ENCODE measurements at places on chromosomes 4 and X.

DNA sequence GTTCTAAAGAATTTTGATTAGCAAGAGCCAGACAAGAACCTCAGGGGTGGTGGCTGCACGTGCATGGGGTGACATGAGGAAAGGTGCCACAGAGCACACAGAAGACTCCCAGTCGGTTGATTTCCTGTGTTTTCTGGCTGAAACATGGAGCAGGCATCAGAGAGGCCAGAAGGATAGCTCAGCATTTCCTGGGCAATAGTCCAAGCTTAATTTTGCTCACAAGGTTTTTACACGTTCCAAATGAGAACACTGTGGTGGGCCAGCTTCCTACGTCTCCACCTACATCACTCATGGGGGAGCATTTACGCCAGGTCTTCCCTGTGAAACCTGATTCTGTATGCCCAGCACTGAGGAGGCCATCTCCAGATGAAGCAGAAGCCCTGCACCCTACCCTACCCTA lies 212.5 kb upstream of the CLNK start:
- no peaks in the 10 kb centered on the region for H3K36me3 ChIP-seq
- DNase-seq, result no peak
- H3K27me3 ChIP-seq, result no peaks in the 10 kb centered on the region
- H3K4me3 ChIP-seq, result no peak overlapping the region

- no peak overlapping the region for H3K27ac ChIP-seq
- DNase-seq, result no peak
- H3K27me3 ChIP-seq, result peaks cover 14% of the 10 kb centered on the region
- no peaks in the 10 kb centered on the region for H3K36me3 ChIP-seq
- no peak overlapping the region for H3K4me3 ChIP-seq
Measured at GRCh38 chr4:77104791-77105540, 29.2 kb upstream of the CCNI start.

DNA sequence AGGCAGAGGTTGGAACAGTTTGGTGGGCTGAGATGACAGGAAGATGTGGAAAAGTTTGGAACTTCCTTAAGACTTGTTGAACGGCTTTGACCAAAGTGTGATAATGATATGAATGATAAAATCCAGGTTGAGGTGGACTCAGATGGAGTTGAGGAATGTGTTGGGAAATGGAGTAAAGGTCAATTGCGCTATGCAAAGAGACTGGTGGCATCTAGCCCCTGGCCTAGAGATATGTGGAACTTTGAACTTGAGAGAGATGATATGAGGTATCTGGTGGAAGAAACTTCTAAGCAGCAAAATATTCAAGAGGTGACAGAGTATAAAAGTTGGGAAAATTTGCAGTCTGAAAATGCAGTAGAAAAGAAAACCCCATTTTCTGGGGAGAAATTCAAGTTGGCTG lies 21.4 kb upstream of the UGT2B17 start:
- H3K4me1 ChIP-seq, result no peaks in the 10 kb centered on the region
- no peak overlapping the region for H3K4me3 ChIP-seq
- no peak overlapping the region for H3K27ac ChIP-seq
- no peak for DNase-seq
- H3K27me3 ChIP-seq, result peaks cover 7% of the 10 kb centered on the region
- no peaks in the 10 kb centered on the region for H3K36me3 ChIP-seq

DNA sequence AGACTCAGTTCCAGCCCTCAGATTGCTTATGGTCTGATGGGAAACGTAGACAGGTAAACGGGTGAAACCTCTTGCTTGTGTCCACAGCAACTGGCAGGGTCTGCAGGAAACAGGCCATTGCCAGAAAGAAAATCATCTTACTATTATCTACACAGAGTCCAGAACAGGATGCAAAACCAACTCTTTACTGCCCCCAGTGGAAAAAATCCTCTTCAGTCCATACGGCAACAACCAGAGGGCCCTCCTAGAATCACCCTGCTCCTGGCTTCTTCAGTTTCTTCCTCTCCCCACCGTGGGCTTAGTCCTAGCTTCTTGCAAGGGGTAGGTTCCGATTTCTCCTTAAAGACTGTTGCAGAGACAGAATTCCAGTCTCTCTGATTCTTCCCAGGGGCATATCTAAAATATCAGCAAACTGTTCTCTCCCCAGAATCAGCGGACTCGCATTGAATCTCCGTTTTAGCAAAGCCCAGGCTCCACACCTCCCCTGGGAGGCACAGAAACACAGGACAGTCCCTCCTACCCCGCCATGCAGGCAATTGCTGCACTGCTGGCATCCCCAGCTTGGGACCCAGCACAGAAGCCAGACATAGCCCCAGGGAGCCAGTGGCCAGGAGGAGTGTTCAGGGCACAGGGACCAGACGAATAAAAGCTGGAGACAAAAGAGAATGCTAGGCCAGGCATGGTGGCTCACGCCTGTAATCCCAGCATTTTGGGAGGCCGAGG lies 41.0 kb upstream of the SH3RF1 start:
- no peak for DNase-seq
- H3K4me1 ChIP-seq, result no peaks in the 10 kb centered on the region
- no peaks in the 10 kb centered on the region for H3K36me3 ChIP-seq
- no peak overlapping the region for H3K4me3 ChIP-seq

GRCh38 chr4:26372525-26373172 lies 51.8 kb downstream of the RBPJ start:
- H3K27me3 ChIP-seq, result no peaks in the 10 kb centered on the region
- DNase-seq, result peak; percentile 20
- peak overlapping the region; percentile 67 for H3K4me3 ChIP-seq

- H3K4me3 ChIP-seq, result peak overlapping the region; percentile 68
- H3K27me3 ChIP-seq, result no peaks in the 10 kb centered on the region
- peaks cover 33% of the 10 kb centered on the region for H3K4me1 ChIP-seq
- no peak overlapping the region for H3K27ac ChIP-seq
Measured at GRCh38 chrX:66015900-66016689, 23.8 kb downstream of the VSIG4 start.

- no peaks in the 10 kb centered on the region for H3K36me3 ChIP-seq
- no peak overlapping the region for H3K27ac ChIP-seq
- no peaks in the 10 kb centered on the region for H3K27me3 ChIP-seq
- H3K4me1 ChIP-seq, result no peaks in the 10 kb centered on the region
- no peak overlapping the region for H3K4me3 ChIP-seq
- DNase-seq, result no peak
Measured at GRCh38 chr4:138576684-138577083, 334.5 kb upstream of the SLC7A11 start.

- no peaks in the 10 kb centered on the region for H3K27me3 ChIP-seq
- H3K27ac ChIP-seq, result peak overlapping the region; percentile 99
- peaks cover 76% of the 10 kb centered on the region for H3K4me1 ChIP-seq
Measured at GRCh38 chr4:153488006-153488891, 22.1 kb downstream of the TMEM131L start.

GRCh38 chr4:148730766-148731165 lies 288.6 kb upstream of the NR3C2 start:
- H3K27ac ChIP-seq, result no peak overlapping the region
- DNase-seq, result no peak
- H3K27me3 ChIP-seq, result no peaks in the 10 kb centered on the region
- no peaks in the 10 kb centered on the region for H3K4me1 ChIP-seq

DNA sequence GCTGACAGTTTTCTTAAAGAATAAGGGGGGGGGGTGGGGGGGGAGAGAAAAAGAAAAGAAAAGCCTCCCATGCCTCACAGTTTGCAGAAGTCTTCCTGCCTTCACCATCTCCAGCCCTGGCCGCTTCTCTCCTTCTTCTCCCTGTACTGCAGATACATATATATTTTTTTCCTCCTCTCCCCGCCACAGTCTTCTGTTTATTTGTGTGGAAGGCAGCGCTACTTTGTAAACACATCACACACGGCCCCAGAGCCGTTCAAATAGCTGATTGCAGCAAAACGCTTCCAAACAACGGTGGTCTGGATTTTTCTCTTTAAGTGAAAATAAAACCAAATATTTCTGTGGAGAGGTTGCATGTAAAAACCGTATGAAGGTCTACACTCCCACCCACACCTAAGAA lies 732 bp downstream of the NLGN4X start:
- H3K27me3 ChIP-seq, result peaks cover 19% of the 10 kb centered on the region
- DNase-seq, result no peak
- no peak overlapping the region for H3K4me3 ChIP-seq
- H3K27ac ChIP-seq, result no peak overlapping the region

DNA sequence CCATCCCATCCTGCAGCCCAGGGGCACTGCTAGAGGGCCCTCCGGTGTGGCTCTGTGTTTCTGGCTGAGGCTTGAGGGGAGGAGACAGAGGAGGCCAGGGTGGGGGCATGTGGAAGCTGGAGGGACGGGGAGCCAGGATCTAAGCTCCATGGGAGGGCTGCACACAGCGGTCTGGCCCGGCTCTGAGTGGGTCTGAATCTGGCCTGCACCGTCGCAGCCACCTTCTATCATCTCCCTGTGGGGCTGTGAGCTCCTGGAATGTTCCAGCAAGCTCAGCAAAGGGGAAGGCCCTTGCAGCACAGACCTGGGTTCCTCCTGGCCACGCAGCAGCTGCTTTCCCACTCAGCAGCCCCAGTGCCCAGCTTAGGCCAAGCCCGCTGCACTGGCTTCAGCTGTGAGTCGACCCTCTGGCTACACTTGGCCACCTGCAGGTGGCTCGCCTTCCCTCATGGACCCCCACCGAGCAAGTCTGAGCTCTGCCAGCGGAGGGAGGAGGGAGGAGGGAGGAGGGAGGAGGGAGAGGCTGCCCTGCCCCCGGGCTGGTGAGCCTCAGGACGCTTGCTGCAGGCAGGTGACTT lies 5.3 kb downstream of the NKX1-1 start:
- H3K36me3 ChIP-seq, result peaks cover 3% of the 10 kb centered on the region
- no peak overlapping the region for H3K27ac ChIP-seq
- H3K27me3 ChIP-seq, result peaks cover 26% of the 10 kb centered on the region
- DNase-seq, result no peak
- peaks cover 5% of the 10 kb centered on the region for H3K4me1 ChIP-seq
- H3K4me3 ChIP-seq, result no peak overlapping the region

- H3K27ac ChIP-seq, result no peak overlapping the region
- no peak overlapping the region for H3K4me3 ChIP-seq
- H3K27me3 ChIP-seq, result no peaks in the 10 kb centered on the region
- no peaks in the 10 kb centered on the region for H3K4me1 ChIP-seq
- no peaks in the 10 kb centered on the region for H3K36me3 ChIP-seq
- no peak for DNase-seq
Measured at GRCh38 chr4:27412613-27413012, 552.0 kb downstream of the STIM2 start.

- H3K27me3 ChIP-seq, result no peaks in the 10 kb centered on the region
- no peaks in the 10 kb centered on the region for H3K4me1 ChIP-seq
- DNase-seq, result no peak
- no peak overlapping the region for H3K4me3 ChIP-seq
Measured at GRCh38 chrX:40996886-40997530, 88.2 kb upstream of the USP9X start.

DNA sequence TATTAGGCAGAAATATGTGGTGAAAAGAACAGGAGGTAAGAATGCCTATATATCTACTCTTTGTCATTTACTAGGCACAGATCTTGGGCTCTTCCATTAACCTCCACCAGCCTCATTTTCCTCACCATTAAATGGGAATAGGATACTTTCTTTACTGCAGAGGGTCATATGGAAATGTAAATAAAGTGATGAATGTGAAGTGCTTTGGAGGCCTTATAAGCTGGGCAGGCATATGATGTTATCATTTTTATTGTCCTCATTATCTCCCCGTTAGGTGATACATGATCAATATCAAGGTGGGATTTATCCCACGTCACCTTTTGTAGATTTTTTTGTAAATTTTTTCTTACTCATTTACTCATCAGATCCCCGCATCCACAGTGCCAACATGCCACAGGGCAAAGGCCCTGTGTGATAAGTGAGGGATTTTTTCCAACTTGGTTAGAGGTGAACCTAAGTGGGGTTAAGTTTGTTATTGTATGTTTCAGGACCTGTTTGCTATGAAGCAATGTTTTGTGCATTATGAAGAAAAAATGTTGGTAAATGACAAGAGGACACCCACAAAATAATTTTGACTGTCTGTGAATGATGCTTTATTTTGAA lies 107.8 kb downstream of the SLC4A4 start:
- H3K27me3 ChIP-seq, result peaks cover 32% of the 10 kb centered on the region

GRCh38 chr4:26860922-26861433 lies 337 bp downstream of the STIM2 start:
- peak overlapping the region; percentile 98 for H3K27ac ChIP-seq
- H3K36me3 ChIP-seq, result peaks cover 9% of the 10 kb centered on the region
- peak overlapping the region; percentile 99 for H3K4me3 ChIP-seq
- H3K4me1 ChIP-seq, result peaks cover 58% of the 10 kb centered on the region
- no peaks in the 10 kb centered on the region for H3K27me3 ChIP-seq
- no peak for DNase-seq

DNA sequence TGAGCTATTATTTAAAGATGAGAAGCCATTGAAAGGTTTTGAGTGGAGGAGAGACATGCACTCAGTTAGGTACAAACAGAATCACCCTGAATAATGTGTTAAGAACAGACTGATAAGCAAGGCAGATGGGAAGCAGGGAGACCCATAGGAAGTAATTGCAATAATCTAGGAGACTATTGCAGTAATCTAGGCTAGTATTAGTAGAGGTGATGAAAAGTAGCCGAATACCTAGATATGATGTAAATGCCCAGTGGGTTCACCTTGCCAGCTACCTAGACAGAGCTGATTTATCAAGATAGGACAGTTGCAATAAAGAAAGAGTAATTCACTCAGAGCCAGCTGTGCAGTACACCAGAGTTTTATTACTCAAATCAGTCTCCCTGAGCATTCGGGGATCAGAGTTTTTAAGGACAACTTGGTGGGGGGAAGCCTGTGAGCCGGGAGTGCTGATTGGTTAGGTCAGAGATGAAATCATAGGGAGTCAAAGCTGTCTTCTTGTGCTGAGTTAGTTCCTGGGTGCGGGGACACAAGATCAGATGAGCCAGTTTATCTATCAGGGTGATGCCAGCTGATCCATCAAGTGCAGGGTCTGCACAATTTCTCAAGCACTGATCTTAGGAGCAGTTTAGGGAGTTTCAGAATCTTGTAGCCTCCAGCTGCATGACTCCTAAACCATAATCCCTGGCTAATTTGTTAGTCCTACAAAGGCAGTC lies 427.5 kb downstream of the RPA4 start:
- H3K4me3 ChIP-seq, result no peak overlapping the region
- H3K27ac ChIP-seq, result no peak overlapping the region
- H3K4me1 ChIP-seq, result no peaks in the 10 kb centered on the region
- H3K36me3 ChIP-seq, result no peaks in the 10 kb centered on the region
- no peak for DNase-seq

- H3K4me3 ChIP-seq, result no peak overlapping the region
- H3K27me3 ChIP-seq, result no peaks in the 10 kb centered on the region
- peaks cover 2% of the 10 kb centered on the region for H3K4me1 ChIP-seq
- no peak for DNase-seq
- no peaks in the 10 kb centered on the region for H3K36me3 ChIP-seq
Measured at GRCh38 chrX:24242649-24243175, 71.2 kb downstream of the SUPT20HL2 start.

- H3K27ac ChIP-seq, result no peak overlapping the region
- no peak for DNase-seq
- no peaks in the 10 kb centered on the region for H3K36me3 ChIP-seq
- H3K4me3 ChIP-seq, result no peak overlapping the region
- H3K4me1 ChIP-seq, result peaks cover 3% of the 10 kb centered on the region
Measured at GRCh38 chrX:73876911-73877310, 313.9 kb downstream of the CHIC1 start.

GRCh38 chr4:5804656-5805055 lies 88.2 kb downstream of the CRMP1 start:
- no peak for DNase-seq
- H3K4me3 ChIP-seq, result no peak overlapping the region
- H3K27ac ChIP-seq, result no peak overlapping the region
- H3K4me1 ChIP-seq, result no peaks in the 10 kb centered on the region
- no peaks in the 10 kb centered on the region for H3K36me3 ChIP-seq
